ENCODE measurements at places on chromosomes 12 and 14.

DNA sequence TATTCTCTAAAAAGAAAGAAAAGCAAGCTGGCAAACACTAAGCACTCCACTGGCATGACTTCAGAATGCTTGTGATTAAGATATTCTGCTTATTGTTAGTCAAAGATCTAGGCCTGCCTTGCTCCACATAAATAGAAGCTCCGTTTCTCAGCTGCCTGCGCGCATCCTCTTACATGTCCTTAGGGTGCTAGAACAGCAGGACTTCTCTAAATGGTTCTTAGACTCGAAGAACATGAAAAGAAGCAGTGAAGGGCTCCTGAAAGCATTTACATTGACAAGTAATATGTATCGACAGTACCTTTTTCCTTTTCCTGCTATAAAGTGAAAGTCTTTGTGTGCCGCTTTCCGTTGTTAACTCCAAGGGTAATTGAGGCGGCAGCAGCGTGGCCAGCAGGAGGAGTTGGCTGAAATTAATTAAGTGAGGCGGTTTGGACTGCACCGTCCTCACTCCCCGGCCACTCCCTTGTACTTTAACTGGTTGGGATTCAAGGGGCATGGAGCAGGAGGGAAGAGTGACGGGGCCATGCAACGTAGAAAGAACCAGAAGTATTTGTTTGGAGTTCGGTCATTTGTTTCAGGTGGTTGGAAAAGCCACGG lies 34.2 kb upstream of the OTX2 start:
- DNase-seq = no peak

- no peak for DNase-seq
These were observed 25.3 kb downstream of the GPRC5D start for GRCh38 chr12:12926571-12927071.

GRCh38 chr12:49161092-49161795 lies 27.6 kb downstream of the TUBA1A start:
- no peak for DNase-seq

GRCh38 chr14:50520947-50521815 lies 11.2 kb downstream of the MAP4K5 start:
- no peak for DNase-seq

- DNase-seq = no peak
These were observed 130.8 kb downstream of the RTN1 start for GRCh38 chr14:59739794-59740193.

DNA sequence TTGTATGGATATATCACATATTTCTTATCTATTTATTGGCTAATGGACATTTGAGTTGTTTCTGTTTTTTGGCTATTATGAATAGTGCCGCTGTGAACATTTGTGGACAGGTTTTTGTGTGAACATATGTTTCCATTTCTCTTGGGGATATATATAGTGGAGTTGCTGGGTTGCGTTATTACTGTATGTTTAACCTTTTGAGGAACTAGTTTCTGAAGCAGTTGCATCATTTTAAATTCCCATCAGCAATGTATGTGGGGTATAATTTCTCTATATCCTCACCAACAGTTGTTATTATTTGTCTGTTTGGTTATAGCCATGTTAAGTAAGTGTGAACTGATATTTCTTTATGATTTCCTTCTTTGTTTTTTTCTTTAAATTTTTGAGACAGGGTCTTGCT lies 10.7 kb downstream of the TCTN2 start:
- no peak for DNase-seq

- no peak for DNase-seq
These were observed 58.6 kb downstream of the SERPINA3 start for GRCh38 chr14:94670692-94671285.

- no peak for DNase-seq
These were observed 8.8 kb downstream of the ARHGAP5 start for GRCh38 chr14:32085845-32086383.

- no peak for DNase-seq
These were observed 596 bp upstream of the ZBTB39 start for GRCh38 chr12:57006809-57007475.

- DNase-seq = no peak
These were observed 2.6 kb upstream of the OR6J1 start for GRCh38 chr14:22646570-22647254.

- no peak for DNase-seq
These were observed 102.9 kb downstream of the DYRK2 start for GRCh38 chr12:67751381-67751928.

- DNase-seq = no peak
These were observed 303.1 kb upstream of the SOX5 start for GRCh38 chr12:24252602-24253001.

DNA sequence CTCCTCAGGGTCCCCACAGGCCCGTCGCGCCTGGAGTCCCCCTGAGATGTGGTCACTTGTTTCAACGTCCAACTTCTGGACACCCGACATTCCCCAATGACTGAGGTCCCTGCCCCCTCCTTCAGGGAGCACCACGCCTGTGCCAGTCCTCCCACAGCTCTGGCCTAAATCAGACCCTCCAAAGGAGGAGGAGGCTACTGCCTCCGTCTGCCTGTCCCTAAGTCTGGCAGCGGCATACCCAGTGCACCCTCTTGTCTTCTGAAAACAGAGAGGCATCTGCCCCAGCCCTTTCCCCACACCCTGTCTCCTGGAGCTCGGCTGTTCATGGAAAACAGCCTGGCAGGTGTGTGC lies 46.2 kb downstream of the TESC start:
- no peak for DNase-seq
